ENCODE measurements at places on chromosomes 1 and 21. TPM values are rescaled to one million over a fixed set of nuclear protein-coding genes. Genes with fewer than 3 reads are reported as not detected.

GRCh38 chr1:40825435-40825788 lies 36.8 kb downstream of the CITED4 start:
- no peak for DNase-seq

DNA sequence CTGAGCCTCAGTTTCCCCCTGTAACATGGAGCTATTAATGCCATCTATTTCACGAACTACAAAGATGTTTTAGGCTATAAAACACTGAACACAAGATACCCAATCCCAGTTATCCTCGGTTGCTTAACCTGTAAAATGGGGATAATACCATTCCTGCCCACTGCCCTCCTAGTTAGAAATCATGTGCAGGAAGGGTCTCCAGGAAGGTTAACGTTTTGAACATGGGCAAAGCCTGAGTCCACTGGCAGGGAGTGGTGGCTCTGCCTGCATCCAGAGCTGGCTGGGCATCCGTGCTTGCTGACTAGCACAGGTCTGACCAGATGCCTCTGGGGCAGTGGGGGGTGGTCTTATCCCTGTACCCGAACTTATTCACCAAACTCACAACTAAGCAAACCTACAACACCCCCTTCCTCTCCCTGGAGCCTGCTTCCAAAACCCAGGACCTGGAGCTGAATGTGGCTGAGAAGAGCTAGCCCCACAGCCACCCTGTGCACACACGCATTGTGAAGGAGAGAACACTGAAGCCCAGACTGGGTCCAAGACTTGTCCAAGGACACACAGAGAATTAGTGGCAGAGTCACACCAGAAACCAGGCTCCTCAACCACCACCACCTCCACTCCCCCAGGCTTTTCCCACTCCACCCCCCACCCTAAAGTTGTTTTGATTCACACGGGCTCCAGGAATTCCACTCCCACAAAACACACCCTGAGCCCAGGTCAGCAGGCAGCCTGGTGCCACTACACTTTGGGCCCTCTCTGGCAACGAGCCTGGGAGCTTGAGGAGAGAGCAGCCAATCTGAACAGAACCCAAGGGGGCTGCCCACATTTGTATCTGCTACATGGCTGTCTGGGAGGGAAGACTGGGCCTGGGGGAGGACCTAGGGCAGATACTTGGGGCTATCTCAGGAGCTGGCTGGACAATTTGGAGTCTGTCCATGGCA lies 1.6 kb downstream of the E2F2 start:
- DNase-seq: no peak

GRCh38 chr1:206466840-206467649 lies 3.2 kb upstream of the IKBKE start:
- DNase-seq: no peak

DNA sequence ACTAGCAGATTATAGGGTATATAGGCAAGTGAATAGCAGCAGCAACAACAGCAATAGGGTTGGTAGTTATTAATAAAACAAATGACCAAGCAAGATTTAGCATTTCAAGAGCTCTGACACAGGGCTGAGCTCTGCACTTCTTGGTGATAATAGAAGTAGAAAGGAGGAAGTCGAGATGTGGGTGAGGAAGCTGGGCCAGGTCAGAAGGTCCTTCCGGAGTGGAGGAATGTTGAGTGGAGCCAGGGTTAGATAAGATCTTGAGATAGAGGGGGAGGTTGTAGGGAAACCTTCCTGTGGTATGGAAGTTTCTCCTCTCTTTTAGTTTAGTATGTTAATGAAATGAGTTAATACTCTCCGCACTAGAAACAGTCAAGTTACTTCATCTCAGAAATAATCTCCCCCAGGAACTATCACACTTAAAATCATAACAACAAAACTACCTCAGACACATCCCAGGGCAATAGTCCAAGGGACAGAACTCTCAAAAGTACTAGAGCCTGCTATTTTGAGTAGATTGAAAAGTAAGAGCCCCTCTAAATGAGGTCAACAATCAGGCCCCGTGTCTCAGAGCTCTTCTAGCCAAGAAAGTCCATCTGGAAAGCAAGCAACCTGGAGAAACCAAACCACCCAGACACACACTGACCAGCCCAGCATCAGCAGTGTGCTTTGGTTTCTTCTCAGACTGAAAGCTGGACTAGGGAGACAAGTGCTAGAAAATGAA lies 45.4 kb upstream of the ATP1B1 start:
- no peak for DNase-seq

DNA sequence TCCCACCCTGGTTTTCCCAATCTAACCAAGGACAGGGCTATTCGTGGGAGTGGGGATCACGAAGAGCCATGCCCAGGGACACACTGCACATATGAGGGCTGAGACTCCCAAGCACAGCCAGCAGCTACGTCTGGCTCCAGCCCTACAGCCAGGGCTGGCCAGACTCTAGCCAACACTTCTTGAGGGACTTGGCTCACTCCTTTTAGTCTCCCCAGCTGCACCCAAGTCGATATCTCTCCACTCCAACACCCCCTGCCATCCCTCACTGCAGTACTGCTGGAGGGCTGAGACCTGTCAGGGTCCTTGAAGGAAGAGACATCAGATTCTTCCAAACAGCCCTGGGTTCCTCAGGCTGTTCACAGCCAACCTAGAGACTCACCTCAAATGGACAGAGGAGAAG lies 62.6 kb downstream of the CD46 start:
- DNase-seq: no peak

SLC25A34 gene
- not detected for total RNA-seq

SYTL1 gene
- 9.1 TPM for total RNA-seq

CR2 gene
- total RNA-seq: not detected

Data from HepG2 (cell line).